ENCODE measurements at places on chromosomes 5 and 9. TPM values are rescaled to one million over a fixed set of nuclear protein-coding genes. Genes with fewer than 3 reads are reported as not detected.

- H3K27me3 ChIP-seq = no peaks in the 10 kb centered on the region
- no peak overlapping the region for H3K4me3 ChIP-seq
- H3K36me3 ChIP-seq = no peaks in the 10 kb centered on the region
- H3K27ac ChIP-seq = no peak overlapping the region
- H3K4me1 ChIP-seq = no peaks in the 10 kb centered on the region
These were observed 79.5 kb upstream of the LHFPL2 start for GRCh38 chr5:78727786-78728761.

DNA sequence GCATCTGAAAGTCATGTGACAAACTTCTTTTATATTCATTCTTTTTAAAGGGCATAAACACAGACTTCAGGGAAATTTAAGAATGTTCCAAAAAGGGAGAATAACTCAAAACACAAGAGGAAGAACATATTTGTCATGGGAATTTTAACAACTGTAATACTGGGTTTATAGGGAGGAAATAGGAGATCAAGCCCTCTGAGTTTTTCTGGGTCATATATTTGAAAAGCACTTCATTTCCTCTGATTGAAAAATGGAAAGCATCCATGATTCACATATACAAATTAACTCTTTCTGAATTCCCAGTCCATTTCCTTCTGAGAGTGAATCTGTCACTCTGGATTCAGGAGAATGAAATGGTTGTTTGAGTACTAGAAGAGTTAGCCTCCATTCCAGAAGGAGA is 26.8 kb downstream of the LURAP1L start:
- no peak for DNase-seq
- H3K36me3 ChIP-seq = no peaks in the 10 kb centered on the region
- no peaks in the 10 kb centered on the region for H3K4me1 ChIP-seq
- no peak overlapping the region for H3K27ac ChIP-seq
- no peak overlapping the region for H3K4me3 ChIP-seq

DNA sequence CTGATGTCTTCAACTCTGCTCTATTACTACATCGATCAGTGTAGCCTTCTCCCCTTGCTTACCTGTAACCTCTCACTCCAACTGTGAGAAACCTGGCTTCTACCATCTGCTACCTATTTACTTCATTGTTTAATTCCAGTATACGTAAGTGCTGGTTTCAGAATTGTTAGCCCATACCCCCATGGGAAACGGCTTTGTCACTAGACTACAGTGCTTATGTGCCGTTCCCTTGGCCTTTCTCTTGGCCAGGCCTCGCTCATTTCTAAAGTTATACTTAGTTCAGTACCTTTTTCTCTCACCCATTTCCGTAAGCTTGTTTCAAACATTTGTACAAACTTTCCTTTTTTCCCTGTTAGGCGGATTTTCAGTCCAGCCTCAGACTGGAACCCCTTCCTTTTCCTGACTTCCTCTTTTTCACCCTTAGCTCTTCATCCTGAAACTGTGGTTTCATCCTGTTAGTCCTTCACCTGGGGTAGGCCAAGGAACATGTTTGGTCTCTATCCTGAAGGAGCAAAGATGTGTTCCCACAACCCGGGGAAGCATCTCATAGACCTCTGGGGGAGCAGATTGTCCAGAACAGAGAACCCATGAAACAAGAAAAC is 21.7 kb downstream of the ALG2 start:
- H3K27me3 ChIP-seq = no peaks in the 10 kb centered on the region
- no peaks in the 10 kb centered on the region for H3K4me1 ChIP-seq
- no peaks in the 10 kb centered on the region for H3K36me3 ChIP-seq
- H3K27ac ChIP-seq = no peak overlapping the region
- DNase-seq = no peak

DNA sequence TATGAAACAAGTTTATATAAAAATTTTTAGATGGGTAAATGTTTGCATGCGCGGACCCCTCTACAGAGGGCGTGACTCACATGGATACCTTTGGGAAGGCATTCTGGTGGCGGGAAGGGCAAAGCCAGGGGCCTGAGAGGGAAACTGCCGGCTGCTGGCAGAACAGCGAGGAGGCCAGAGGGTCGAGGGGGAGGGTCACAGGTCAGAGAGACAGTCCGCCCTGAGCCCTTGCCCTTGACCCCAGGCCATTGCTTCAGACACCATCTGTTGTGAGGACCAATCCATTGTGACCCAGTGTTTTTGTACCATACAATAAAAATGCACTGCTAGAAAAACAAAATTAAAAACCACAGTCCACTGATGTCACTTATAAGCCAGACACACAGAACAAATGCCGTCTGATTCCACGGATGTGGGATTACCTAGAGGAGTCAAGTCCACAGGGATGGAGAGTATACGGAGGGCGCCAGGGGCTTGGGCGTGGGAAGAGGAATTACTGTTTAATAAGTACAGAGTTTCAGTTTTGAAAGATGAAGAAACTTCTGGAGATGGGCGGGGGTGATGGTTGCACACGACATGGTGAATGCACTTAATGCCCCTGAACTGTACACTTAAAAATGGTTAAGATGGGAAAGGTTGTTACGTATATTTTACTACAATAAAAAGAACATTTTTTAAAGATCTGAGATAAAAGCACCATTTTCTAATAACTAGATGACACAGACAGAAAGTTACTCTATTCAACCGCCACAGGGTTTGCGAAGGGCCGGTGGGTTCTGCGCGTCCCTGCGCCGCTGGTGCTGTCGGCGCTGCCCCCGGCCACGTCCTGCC is 12.0 kb downstream of the BTNL9 start:
- H3K27ac ChIP-seq = no peak overlapping the region
- H3K4me1 ChIP-seq = peaks cover 9% of the 10 kb centered on the region
- H3K36me3 ChIP-seq = no peaks in the 10 kb centered on the region
- H3K4me3 ChIP-seq = peak overlapping the region; percentile 58

- H3K4me1 ChIP-seq = no peaks in the 10 kb centered on the region
- H3K27ac ChIP-seq = no peak overlapping the region
- no peaks in the 10 kb centered on the region for H3K36me3 ChIP-seq
- H3K27me3 ChIP-seq = peaks cover 3% of the 10 kb centered on the region
- DNase-seq = peak; percentile 7
These were observed 136.2 kb downstream of the LIFR start for GRCh38 chr5:38420246-38420645.

GRCh38 chr5:324736-325612 is 3.5 kb downstream of the AHRR start:
- no peak overlapping the region for H3K4me3 ChIP-seq
- DNase-seq = no peak
- H3K27ac ChIP-seq = no peak overlapping the region
- H3K4me1 ChIP-seq = peaks cover 6% of the 10 kb centered on the region

GRCh38 chr5:147448766-147449165 is 61.1 kb downstream of the DPYSL3 start:
- H3K27me3 ChIP-seq = no peaks in the 10 kb centered on the region
- no peaks in the 10 kb centered on the region for H3K36me3 ChIP-seq
- H3K4me3 ChIP-seq = no peak overlapping the region
- no peak overlapping the region for H3K27ac ChIP-seq

GRCh38 chr5:40746703-40747102 is 9.1 kb downstream of the TTC33 start:
- H3K27ac ChIP-seq = no peak overlapping the region
- H3K4me1 ChIP-seq = peaks cover 22% of the 10 kb centered on the region
- no peak for DNase-seq
- H3K4me3 ChIP-seq = no peak overlapping the region
- no peaks in the 10 kb centered on the region for H3K27me3 ChIP-seq
- no peaks in the 10 kb centered on the region for H3K36me3 ChIP-seq

- H3K27ac ChIP-seq = no peak overlapping the region
- no peaks in the 10 kb centered on the region for H3K4me1 ChIP-seq
- H3K4me3 ChIP-seq = no peak overlapping the region
These were observed 9.1 kb upstream of the CDC42SE2 start for GRCh38 chr5:131254741-131255140.

GRCh38 chr9:107491081-107492053 is 1.8 kb upstream of the KLF4 start:
- H3K27me3 ChIP-seq = no peaks in the 10 kb centered on the region
- peaks cover 9% of the 10 kb centered on the region for H3K4me1 ChIP-seq
- H3K27ac ChIP-seq = peak overlapping the region; percentile 97

The NMUR2 gene
- total RNA-seq = not detected

The ELOVL7 gene
- total RNA-seq = 1.8 TPM
